Left lung (tissue), 14 donors: ENCODE measurements at places on chromosomes 12 and 14. TPM values are rescaled to one million over a fixed set of nuclear protein-coding genes. Genes with fewer than 3 reads are reported as not detected.
A peak's percentile ranks its signal among the peaks of the same experiment; 100 is the strongest.

DNA sequence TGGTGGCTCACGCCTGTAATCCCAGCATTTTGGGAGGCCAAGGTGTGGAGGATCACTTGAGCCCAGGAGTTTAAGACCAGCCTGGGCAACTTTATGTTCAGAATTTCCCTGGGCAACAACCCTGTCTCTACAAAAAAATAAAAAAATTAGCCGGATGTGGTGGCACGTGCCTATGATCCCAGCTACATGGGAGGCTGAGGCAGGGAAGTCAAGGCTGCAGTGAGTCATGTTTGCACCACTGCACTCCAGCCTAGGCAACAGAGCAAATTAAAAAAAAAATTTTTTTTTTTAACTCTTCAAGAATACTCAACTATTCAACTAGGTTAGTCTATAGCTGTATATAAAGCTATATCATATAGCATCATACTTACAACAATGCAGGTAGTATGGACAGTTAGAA lies 113.0 kb downstream of the RALGAPA1 start:
- DNase-seq: no peak

DNA sequence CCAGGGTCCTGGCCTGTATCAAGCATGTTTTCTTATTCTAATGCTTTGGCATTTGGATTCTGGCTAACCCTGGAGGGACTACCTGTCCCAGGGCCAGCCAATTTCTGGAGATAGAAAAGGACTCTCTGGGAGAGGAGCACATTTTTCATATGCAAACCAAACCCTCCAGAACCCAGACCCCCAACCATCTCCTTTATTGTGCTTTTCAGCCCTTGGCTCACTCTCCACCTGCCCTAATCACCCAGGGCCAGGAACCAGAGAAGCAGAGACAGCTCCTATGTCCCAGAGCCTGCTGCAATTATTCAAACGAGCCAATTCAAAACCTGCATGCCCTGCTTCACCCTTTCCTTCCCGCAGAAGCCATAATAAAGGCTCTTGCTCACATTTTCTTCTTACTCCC lies 23.8 kb downstream of the HSPB8 start:
- DNase-seq: no peak

GRCh38 chr14:90534838-90535555 lies 138.2 kb downstream of the CALM1 start:
- no peak for DNase-seq

- peak; percentile 91 for DNase-seq
Measured at GRCh38 chr12:6867413-6868210, at the start of gene TPI1. TSS of gene TPI1 (plus strand) at chr12:6867531. CDS start at chr12:6867567, 36 bp downstream.

Gene ZCCHC8
- 45.2 TPM for polyA plus RNA-seq

Gene HCFC2
- polyA plus RNA-seq: 26.3 TPM

DNA sequence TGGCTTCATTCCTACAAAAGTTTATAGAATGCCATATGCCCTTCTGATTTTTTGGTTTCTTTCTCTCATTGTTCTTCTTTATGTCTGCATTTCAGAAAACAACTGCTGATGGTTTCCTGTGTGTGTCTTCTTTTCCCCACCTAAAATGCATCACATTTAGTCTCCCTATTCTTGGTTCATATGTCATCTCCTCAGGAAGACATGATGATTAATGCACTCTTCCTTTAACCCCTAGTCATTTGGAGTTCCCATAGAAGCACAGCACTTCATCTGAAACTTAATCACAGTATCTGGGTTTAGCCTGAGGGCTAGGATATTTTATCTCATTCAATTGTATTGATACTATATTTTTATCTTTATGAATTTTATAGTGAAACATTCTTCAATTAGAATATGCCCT lies 21.5 kb downstream of the GNPNAT1 start:
- no peak for DNase-seq

Gene WNK1
- 109 TPM for polyA plus RNA-seq

GRCh38 chr12:110337912-110338710 lies 57.1 kb downstream of the ATP2A2 start:
- DNase-seq: no peak

Gene RNASE7
- 0.24 TPM for polyA plus RNA-seq

Gene CLEC9A
- 2.2 TPM for polyA plus RNA-seq

GRCh38 chr14:51073731-51074130 lies 21.2 kb downstream of the TRIM9 start:
- DNase-seq: no peak

Gene TTC9
- 9.3 TPM for polyA plus RNA-seq

Gene CLEC6A
- not detected for polyA plus RNA-seq
